ENCODE measurements at places on chromosomes 2 and 18.

- DNase-seq, result no peak
Observed at GRCh38 chr2:231347081-231347480, 48.4 kb upstream of the B3GNT7 start.

DNA sequence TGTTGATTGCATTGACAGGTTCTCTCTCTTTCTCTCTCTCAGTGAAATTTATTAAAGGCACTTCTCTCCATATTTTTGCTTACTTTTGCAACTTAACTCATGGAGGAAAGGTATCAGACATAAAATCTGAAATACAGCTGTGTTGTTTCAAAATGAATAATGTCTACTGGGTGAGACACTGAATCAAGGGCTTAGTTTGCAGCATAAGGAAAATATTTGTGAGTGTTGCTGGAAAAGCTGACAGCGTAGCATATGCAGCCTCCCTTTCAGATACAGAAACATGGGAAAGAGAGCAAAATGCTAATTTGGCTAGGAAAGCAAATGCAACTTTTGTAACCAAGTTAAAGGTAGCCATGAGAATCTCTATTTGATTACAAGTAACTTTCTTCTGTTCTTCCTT lies 81.5 kb upstream of the COL3A1 start:
- no peak for DNase-seq

- DNase-seq, result no peak
Observed at GRCh38 chr18:27377251-27377650, 192.1 kb upstream of the CHST9 start.

GRCh38 chr2:65350651-65351056 lies 81.7 kb downstream of the SPRED2 start:
- DNase-seq, result no peak

DNA sequence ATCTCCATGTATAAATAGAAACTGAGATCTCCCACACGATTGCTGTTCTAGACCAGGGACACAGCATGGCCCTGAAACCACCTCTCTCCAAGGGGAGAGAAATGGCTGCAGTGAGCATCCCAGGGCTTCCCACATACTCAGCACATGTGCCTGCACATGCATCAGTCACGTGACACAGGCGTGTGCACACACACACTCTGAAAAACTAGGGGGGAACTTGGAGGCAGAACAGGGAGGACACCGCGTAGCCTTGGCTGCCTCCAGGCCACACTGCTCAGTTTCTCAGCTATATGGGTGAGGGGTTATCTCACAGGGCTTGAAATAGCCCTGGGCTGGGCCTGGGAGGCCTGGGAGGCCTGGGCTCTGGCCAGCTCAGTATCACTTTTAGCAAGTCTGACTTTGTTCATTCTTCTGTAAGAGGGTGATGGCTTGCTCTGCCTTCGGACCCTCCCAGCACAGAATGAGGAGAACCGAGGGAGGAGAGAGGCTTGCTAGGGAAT lies 66.9 kb downstream of the EMX1 start:
- DNase-seq, result no peak

GRCh38 chr2:197268786-197269584 lies 41.6 kb downstream of the ANKRD44 start:
- DNase-seq, result no peak

DNA sequence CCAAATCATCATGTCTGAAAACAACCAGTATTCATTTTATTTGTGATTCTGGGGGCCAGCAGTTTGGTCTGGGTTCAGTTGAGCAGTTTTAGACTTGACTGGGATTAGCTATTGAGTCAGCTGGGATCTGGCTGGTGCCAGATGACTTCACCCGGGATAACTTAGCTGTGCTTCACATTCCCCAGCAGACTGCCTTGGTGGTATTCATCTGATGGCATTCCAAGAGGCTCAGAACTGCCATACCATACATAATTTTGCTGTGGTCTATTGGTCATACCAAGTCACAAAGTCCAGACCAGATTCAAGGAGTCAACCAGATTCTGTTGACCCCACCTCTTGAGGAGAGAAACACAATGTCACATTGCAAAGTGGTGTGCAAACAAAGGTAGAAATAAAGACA lies 7.8 kb upstream of the FSHR start:
- DNase-seq, result no peak

DNA sequence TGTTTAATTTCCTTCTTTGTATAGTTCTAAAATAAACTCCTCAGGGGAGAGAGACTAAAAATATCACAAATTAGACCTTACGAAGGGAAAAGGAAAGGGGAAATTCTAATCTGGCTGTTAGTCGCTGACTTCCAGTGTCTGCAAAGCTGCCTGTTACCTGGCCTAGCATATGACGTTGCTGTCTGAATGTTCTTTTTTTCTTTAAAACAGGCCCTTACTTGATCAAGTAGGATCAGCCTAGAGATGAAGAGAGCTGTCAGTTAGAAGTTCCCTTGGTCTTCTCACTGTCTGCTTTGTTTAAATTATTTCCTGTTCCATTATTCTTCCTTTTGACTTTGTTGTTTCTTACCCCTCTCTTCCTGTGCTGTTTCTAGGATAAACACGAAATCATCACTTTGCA lies 11.2 kb downstream of the NCK2 start:
- no peak for DNase-seq

- no peak for DNase-seq
Observed at GRCh38 chr2:209581040-209581439, 157.2 kb downstream of the MAP2 start.

DNA sequence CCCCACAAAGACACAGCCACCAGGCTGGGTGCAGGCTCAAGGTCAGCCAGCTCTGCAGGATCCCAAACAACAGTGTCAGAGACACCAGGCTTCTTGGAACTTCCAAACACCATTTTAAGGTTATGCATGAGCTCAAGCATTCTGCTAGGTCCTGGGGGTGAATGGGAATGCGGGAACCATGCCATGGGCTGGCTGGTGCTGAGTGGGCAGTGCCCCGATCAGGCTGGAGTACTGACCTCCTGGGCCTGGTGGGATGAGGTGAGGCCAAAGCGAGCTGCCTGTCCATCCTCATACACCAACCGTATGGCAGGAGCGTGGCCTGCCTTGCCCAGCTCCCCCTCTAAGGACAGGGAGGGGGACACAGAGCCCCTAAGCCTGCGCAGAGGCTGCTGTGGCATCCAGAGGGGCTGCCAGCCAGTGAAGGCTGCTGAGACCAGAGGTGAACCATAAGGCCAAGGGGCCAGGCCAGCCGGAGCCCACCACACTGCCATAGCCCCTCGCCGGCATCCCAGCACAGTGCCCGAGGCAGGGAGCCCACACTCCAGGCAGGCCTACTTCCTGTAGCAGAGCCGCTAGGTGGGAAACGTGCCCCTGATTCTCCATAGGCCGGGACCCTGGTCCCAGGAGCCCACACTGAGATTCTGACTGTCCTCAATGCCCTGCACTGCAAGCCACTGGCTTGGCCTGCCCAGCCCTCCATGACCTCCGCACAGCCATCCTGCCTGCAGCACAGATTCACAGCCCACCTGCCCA lies 135.0 kb downstream of the HDAC4 start:
- DNase-seq, result no peak

GRCh38 chr2:140256080-140256479 lies 1475.9 kb upstream of the NXPH2 start:
- DNase-seq, result no peak

- DNase-seq, result no peak
Observed at GRCh38 chr2:168694173-168694572, 108.3 kb upstream of the NOSTRIN start.

- DNase-seq, result no peak
Observed at GRCh38 chr2:161044095-161044865, 115.9 kb upstream of the TANK start.

GRCh38 chr2:196379600-196379999 lies 208.2 kb upstream of the STK17B start:
- DNase-seq, result no peak

DNA sequence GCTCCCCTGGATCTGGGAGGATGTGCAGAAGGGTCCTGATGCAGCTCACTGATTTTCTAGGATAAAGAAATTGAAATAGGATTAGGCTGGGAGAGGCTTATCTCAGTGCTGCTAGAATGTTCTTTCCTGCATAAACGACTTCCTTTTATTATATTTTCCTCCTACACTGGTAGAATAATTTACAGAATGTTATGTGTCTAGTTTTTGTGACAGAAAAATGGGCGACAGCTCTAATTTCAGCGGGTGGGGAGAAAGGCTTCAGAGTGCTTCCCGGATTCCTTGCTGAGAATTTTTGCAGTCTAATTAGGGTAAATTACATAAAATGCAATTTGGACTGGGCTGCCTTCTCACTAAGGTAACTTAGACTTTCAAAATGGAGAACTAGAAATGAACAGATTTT lies 66.2 kb downstream of the SKA1 start:
- no peak for DNase-seq

- DNase-seq, result no peak
Observed at GRCh38 chr2:29526587-29527586, 394.5 kb downstream of the ALK start.

DNA sequence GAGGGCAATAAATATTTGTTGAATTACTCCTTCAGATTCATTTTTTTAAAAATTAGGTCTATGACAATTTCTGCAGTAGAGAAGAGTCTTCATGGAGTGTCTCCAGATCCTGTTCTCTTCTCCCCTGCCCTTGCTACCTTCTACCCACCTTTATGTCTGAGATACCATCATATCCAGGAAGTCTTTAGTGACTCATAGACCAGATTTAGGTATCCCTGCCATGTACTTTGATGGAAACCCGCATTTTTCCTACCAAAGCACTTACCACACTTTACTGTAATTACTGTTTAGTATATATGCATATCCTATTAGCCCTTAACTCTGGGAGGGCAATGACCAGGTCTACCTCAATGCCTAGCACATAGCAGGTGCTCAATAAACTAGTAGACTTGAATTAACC lies 11.6 kb downstream of the ZNF397 start:
- DNase-seq, result no peak

DNA sequence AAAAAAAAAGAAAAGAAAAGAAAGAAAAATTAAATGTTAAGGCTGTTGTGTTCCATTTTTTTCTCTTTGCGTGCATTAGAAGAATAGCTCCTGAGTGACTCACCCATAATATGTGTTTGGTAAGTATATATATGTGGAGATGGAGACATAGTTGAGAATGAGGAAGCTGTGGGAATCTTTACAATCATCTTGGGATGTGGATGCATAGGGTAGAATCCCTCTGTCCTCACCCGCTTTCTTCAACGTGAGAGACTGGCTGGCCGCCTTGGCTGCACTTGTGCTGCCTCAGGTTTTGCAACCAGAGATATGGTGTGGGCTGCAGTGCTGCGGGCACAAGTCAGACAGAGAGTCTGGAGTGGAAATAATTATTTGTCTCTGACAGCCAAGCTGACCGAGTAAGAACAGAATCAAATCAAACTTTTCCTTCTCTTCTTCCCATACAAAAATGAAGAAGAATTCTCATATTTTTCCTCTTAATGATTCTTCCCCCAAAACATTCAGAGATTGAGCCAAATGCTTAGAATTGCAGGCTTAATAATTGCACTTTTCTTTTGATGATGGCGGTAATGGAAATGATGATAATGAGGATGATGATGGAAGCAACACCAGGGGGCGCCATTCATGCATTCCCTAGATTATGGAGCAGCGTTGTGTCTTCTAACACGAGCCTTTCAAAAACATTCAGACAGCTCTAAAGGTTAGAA lies 48.5 kb downstream of the SERPINB7 start:
- DNase-seq, result peak; percentile 51

DNA sequence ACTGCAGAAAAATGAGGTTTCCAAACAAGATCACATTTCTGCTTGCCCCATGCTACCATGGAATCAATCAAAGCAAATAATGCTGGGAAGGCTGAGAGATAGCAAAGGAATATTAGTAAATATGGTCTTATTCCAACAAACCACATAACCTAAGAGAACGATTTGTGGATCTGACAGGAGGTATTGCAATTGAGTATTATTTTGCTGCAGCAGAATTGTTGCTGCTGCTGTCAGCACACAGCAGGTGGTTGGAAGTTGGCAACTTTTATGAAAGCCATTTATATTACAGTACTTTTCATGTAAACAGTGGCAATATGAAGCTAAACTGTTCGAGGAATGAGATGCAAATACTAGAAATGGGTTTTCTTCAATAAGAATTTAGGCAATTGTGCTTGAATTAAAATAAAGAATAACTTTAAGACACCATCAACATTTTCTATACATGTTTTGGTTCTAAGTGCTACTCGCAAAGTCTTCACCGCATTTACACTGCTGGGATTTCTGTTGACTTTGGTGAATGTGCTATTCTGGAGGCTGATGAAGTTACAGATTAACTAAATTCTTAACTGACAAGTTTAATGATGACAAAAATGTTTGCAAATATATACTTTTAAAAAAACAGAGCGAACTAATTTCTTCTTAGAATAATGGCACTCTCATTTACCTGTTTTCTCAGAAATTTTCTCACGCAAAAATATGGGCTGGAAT lies 1285.7 kb downstream of the CNTNAP5 start:
- DNase-seq, result no peak

DNA sequence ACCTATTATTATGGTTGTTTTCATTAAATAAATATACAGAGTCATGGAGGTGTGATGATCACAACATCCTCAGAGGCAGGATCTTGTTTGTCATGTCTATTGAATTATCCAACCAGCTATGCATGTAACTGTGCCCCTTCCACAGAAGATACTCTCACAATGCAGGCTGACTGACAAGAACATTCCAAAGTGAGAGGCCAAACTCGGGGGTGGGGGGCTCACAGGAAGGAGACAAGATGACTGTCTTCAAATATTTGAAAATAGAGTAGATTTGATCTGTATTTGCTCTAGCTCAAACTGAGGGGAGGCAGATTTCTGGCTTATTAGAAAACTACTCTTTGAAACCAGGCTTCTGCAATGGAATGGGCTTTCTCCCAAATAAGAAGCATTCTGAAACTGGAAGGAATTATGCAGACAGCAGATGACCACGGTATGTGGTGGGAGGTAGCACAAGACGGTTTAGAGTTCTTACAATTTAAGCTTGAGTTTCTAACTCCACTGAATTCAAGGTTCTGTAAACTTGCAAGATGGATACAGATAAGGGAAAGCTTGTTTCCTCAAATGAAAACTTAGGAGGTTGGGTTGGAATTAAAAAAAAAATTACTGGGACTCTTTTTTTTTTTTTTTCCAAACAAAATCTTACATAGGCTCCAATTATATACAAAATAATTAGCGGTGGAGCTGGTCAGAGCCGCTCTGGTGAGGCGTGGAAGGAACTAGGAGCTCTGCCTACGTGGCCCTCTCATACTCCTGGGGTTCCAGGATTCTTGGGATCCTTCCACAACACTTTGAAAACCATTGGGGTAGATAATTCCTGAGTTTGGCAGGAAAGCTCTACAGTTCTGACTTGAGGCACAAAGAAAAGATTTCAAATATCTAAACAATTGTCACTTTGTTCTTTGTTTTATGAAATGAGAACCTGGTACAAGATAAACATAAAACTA lies 79.3 kb downstream of the PLA2R1 start:
- peak; percentile 9 for DNase-seq

DNA sequence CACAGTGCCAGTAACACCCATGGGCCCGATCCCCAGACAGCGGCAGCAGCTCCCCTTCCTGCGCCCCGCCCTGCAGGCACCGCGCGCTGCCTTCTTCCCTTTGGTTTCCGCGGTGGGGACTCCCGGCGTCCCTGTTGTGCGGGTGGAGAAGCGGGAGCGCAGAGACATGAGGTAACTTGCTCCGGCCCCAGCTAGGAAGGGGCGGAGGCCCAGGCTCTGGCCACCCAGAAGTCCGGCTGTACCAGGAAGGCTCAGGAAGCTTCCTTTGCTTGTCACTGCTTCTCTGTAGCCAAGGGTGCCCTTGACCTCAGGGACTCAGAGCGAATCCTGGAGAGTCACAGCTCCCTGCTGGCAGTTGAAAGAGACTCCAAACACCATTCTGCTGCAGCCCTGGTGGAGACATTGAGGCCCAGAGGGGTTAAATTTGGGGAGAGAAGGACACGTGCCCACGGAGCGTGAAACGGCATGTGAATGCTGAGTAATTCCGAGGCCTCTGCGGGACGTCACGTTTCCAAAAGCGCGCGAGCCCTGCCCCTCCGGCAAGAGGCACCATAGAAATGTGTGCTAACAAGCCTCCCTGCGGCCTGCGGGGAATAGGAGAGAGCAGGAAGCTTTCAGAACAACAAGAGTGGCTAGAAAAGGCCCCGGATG lies 6.7 kb upstream of the ADCY3 start:
- no peak for DNase-seq

Data from pons (tissue), 1 donor.